ENCODE measurements at places on chromosomes 7 and 10.

DNA sequence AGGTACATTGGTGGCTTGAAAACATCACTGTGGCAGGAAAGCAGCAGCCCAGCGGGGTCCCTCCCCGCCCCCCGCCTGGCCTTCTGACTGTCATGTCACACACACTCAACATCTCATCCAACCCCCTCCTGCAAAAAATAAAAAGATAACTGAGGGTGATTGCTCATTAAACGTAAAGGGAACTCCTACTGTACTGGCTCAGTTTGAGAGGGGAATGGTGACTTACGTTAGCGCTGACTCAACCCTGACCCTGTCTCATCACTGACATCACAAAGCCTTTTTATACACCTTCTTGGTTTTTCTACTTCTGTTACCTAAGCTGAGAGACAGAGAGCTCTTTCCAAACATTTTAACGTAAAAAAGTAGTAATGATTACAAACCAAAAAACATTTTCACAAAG is 48.8 kb downstream of the ADARB2 start:
- no peak for DNase-seq

- DNase-seq: no peak
Observed at GRCh38 chr10:79229071-79229541, 118.2 kb upstream of the PPIF start.

GRCh38 chr10:15518250-15518649 is 147.2 kb upstream of the FAM171A1 start:
- DNase-seq: no peak

DNA sequence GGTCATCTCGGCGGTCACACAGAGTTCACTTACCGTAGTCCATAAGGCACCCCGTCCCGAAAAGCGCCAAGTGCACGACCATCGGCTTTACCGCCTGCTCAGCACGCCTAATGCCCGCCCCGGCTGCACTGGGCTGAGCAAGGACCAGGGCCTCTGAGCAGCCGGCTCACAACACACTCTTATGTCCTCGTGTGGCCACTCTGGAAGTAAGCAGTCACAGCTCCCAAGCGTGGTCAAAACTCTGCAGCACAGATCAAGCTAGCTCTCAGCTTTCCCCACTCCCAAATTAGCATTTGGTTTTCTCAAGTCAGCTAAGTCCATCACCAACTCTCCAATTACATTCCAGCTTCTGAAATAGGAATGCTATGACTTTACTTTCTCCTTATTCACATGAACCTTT is 57.7 kb downstream of the MAD1L1 start:
- DNase-seq: no peak

- DNase-seq: no peak
Observed at GRCh38 chr10:62096256-62096933, 172.2 kb downstream of the RTKN2 start.

GRCh38 chr10:130189608-130190054 is 53.4 kb downstream of the GLRX3 start:
- DNase-seq: no peak

DNA sequence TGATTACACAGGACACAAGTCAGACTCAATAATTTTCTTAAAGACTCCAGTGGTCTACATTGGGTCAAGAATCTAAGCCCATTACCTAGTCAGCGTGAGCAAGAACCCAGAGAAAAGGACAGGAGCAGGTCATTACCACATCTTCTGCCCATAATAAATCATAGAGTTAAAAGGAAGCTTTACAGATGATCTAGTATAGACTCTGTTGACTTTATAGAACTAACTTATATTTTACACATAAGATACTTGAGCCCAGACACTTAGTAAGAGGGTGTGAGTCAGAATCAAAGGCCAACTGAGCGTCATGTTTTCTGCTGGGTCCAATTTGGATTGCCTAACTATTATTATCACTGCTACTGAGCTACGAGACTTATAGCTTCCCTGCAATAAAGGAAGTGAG is 206.1 kb upstream of the NPSR1 start:
- no peak for DNase-seq

GRCh38 chr10:1594372-1595241 is 142.7 kb downstream of the ADARB2 start:
- no peak for DNase-seq

Measured in activated CD8-positive, alpha-beta memory T cell treated with anti-CD3 and anti-CD28 coated beads for 1 hour (primary cell).